H9 (cell line): ENCODE measurements at places on chromosomes 3 and 15. TPM values are rescaled to one million over a fixed set of nuclear protein-coding genes. Genes with fewer than 3 reads are reported as not detected.

Gene SPTBN5
- total RNA-seq: 0.90 and 0.97 TPM in 2 replicates

Gene CPB1
- total RNA-seq: not detected in 2 replicates

Gene AQP9
- not detected in 2 replicates for total RNA-seq

Gene SCG5
- total RNA-seq: 23.9 and 24.2 TPM in 2 replicates

Gene RNF123
- total RNA-seq: 39.9 and 40.6 TPM in 2 replicates

Gene USF3
- total RNA-seq: 12.0 and 13.8 TPM in 2 replicates

Gene GOLGA8J
- total RNA-seq: not detected in 2 replicates

Gene SKOR1
- 0.13 TPM in 2 replicates for total RNA-seq
